Forelimb muscle (tissue), 1 donor: ENCODE measurements at places on chromosomes 12 and 14.

GRCh38 chr12:48960834-48961233, 3.5 kb upstream of the ARF3 start:
- no peak for DNase-seq

DNA sequence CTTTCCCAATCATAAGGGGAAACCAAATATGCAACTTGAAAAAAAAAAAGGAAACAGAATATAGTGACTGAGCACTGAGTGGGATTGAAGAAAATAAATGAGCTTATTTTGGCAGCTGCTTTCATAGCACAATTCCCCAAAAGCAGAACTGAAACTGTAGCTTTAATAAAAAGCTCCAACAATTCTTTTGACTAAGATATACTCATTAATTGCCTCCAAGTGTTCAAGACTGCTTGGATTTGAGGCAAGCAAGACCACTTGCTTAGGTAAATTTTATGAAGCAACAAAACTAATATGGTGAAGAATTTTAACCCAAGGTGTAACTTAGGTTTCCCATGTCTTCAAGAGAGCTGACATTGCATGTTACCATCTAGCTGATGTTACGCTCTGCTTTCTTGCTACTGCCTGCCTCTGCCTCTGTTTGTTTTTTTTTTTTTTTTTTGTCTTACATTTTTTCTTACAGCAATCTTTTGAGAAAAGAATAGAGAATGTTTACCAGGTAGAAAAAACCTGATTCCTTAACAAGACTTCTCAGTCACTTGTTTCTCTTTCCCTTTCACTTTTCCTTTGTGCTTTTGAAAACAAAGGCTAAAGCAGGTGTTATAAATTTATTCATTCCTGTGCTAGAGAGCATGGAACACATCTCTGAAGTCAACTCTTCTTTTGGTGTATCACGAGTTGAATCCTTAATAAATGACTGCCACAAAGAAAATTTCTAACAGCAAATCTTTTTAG, 134.4 kb downstream of the BCAT1 start:
- DNase-seq = no peak

- no peak for DNase-seq
Observed at GRCh38 chr14:70785556-70785955, 23.8 kb downstream of the MAP3K9 start.

DNA sequence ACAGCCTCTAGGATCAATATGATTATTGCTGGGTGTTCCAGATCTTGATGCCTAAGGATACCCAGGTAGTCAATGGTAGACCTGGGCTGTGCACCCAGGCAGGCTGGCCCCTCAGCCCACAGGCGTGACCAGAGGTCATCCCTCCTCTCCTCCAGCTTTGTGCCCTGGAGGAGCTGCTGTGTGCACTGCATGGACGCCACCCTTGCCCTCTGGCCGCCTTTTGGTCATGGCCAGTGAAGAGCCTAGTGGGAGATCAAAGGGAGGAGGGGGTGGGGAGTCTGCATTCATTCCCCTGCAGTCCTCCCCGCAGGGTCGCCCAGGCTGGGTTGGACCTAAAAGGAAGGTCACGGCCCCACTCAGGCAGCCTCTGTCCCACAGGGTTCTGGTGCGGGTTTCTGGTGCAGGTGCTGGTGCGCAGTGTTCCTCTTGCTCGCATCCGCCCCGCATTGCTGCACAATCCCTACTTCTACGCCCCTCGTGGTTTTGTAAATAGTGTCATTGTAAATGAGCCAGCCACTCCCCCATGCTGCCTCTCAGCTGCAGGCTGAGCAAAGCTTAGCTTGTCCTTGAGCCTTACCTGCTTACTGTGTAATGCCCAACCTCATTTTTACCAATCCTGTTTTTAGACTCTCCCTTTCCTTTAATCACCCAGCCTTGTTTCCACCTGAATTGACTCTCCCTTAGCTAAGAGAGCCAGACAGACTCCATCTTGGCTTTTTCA, 55.3 kb downstream of the PSMA6 start:
- no peak for DNase-seq

- no peak for DNase-seq
Observed at GRCh38 chr14:76086636-76087035, 65.1 kb upstream of the GPATCH2L start.

DNA sequence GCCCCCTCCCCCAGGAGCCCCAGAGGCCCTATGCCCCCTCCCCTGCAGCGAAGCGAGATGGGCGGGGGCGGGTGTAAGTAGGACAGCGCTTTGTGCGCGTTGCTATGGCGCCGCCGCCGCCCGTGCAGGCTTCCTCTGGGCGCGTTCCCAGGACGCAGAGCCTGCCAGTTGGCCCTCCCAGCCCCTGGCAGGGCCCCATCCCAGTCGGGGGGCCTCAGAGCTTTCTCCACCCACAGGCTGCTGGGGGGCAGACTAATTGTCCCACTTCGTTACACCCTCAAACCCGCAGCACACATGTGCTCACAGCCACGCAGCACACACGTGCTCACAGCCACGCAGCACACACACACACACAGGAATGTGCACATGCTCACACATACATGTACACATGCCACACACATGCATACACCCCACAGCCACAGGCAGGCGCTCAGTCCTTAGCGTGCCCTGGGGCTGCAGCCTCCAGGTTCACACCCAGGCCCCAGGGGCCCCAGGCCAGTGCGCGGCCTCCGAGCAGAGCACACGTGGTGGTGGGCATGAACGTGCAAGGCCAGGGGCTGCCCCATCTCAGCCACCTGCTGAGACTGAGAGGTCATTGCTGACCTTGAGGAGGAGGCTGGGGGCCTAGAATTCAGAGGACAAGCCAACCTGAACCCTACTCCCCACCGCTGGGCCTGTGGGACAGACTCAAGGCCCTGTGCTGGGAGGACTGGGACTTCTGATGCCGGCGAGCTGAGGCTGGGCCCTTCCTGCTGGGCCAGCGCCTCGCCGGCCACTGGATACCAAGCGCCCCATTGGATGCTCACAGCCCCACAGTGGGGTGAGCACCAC, 15.6 kb downstream of the TRMT61A start:
- no peak for DNase-seq

GRCh38 chr12:58481811-58482210, 438.5 kb downstream of the LRIG3 start:
- DNase-seq = no peak

GRCh38 chr14:95533822-95534221, 1.0 kb upstream of the GLRX5 start:
- DNase-seq = no peak

DNA sequence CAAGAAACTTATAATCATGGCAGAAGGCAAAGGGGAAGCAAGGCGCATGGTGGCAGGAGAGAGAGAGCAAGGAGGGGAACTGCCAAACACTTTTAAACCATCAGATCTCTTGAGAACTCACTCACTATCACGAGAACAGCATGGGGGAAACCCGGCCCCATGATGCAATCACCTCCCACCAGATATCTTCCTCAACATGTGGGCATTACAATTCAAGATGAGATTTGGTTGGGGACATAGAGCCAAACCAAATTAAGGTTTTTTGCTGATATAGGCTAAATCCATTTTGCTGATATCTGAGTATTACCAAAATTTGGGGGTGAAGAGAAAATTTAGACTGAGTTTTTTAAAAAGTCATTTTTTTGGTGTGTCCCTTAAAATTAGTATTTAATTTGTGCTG, 54.9 kb upstream of the TMX1 start:
- no peak for DNase-seq

DNA sequence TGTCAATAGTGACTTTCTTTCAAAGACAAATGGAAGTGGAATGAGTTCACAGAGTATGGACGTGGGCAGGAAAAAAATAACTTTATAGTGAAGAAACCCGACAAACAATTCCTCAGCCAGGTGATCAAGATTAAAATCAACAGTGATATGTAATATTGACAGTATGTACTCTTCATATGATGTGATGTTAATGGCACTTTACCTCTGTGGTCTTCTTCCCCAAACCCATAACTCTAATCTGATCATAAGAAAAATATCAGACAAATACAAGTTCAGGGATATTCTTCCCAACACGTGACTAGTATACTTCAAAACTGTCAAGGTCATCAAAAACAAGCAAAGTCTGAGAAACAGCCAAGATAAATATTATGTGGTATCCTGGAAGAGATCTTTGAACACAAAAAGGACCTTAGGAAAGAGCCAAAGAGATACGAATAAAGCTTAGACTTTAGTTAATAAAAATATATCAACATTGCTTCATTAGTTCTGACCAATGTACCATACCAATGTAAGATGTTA, 215.5 kb downstream of the PPFIA2 start:
- no peak for DNase-seq

GRCh38 chr14:102220031-102220430, 80.3 kb downstream of the WDR20 start:
- no peak for DNase-seq

DNA sequence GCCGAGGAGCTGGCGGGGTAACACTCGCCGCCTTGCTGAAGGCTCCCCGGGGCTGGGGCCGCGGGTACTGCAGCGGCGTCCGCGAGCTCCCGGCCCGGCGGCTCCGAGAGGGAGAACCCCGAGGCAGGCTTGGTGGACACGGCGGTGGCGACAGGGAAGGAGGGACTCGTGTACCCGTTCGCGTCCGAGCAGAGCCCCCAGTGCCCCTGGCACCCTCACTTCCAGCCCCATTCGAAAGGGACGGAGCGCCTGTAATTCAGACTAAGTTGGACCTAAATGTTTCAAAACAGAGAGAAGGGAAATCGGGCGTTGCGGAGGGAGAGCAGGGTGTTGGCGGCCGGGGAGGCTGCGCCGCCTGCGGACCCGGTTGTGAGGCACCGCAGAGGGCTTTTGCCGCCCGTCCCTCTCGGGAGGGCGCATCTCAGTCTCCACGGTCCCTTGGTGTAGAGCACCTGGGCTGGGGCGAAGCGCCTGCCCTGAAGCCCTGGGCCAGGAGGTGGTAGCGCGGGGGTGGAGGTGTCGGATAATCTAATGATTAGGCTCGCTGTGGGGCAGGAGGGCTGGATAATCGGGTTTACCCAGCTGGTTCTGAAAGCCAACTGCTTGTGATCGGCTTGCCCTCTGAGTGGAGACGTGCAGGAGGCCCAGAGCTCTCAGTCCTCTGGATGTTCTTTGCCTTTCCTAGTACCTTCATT, 771 bp downstream of the DAAM1 start:
- DNase-seq = no peak

GRCh38 chr12:23938422-23938821, 11.0 kb downstream of the SOX5 start:
- no peak for DNase-seq

DNA sequence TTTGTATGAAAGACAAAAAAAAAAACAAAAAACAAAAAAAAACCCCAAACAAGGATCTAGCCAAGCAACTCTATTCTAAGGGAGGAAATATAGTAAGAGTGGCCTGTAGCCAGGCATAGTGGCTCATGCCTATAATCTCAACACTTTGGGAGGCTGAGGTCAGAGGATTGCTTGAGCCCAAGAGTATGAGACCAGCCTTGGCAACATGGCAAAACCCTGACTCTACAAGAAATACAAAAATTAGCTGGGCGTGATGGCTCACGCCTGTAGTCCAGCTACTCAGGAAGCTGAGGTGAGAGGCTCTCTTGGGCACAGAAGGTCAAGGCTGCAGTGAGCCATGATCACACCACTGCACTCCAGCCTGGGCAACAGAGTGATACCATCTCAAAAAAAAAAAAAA, 47.9 kb downstream of the TMEM117 start:
- DNase-seq = no peak

DNA sequence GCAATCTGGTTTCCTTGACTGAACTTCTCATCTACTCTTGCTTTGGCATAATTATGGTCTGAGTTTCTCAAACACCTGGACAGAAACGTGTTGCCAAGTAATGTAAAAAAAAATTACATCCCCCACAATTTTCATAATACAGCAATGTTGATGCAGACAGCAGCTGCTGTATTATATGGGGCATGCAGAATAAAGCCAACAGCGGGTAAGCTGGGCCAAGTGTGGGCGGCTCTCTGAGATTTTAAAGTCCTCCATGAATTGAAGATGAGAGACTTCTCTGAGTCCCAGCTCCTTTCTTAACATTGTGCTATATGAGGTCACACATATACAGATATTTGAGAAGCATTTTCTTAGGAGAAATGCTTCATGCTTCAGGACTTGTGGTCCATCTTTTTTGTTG, 881.2 kb downstream of the GALC start:
- DNase-seq = no peak

DNA sequence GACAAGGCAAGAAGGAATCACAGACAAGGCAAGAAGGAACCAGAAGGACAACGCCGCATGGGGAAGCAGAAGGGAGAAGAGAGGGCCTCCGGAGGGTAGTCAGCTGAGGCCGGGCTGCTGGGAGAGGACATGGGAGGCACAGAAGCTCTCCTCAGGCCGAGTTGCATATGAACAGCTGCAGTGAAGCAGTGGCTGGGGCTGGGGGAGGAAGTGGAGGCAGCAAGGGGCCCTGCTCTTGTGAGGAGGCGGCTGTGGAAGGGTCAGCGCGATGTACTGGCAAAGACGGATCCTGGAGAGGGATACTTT, 22.0 kb upstream of the TMEM106C start:
- no peak for DNase-seq

DNA sequence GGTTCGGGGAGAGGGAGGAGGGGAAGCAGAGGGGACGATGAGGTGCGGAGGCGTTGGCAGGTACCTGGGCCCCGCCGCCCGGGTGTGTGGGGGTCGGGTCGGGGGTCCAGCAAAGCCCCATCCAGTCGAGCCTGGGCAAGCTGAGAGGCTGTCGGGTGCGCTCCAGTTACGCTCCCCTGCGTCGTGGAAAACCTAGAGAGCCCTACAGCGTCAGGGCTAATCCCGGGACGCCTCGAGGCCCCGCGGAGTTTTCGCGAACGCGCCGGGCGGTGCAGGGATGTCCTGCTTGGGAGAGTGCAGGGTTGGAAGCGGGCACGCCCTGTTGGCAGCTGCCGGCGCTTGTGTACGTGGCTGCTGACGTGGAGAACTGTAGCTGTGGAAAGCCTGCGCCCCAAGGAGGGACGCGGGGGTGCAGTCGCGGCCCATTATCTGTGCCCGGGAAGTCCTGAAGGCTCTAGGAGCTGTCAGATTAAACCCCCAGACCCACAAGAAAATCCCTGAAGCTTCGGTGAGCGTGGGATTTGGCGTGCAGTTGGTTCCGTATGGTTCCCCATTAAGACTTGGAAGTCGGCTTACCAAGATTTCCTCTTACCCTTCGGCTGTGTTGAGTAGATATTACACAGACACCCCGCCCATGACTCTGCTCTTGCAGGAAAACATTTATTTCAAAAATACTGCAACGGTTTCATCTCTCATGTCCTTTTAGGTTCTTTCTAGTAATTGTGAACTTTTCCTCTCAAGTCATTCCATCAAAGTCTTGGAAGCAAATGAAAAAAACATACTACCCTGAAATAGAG, 11.3 kb upstream of the SLC38A2 start:
- no peak for DNase-seq

DNA sequence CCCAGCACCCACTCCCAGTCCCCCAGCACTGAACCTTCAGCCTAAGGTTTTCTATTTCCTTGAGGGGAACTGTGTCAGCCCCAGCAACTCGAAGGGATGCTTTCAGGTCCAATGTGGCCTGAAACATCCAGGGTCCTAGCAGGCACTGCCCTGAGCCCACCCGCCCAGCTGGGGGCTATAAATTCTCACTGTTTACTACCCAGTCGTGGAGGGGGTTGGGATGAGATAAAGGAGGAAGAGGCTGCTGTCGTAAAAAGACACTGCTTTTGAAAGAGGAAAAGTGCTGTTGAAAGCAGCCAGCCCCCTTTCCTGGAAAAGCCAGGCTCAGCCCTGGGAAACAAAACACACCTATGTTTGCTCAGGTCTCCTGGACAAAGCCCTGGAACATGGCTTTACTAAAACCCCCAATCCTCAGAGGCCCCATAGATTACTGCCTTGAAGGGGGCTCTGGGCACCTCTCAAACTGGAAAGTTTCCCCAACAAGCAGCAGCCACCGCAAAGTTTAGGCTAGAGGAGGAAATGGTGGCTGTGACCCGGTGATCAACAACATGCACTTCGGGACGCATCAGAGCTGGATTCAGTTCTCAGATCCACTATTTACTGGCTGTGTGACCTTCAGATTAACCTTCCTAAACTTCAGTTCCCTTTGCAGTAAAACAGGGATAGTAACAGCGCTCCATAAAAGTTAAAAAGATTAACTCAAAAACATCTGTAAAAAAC, 51.0 kb downstream of the ACTN1 start:
- no peak for DNase-seq
